ENCODE measurements at places on chromosomes 6 and 20.

DNA sequence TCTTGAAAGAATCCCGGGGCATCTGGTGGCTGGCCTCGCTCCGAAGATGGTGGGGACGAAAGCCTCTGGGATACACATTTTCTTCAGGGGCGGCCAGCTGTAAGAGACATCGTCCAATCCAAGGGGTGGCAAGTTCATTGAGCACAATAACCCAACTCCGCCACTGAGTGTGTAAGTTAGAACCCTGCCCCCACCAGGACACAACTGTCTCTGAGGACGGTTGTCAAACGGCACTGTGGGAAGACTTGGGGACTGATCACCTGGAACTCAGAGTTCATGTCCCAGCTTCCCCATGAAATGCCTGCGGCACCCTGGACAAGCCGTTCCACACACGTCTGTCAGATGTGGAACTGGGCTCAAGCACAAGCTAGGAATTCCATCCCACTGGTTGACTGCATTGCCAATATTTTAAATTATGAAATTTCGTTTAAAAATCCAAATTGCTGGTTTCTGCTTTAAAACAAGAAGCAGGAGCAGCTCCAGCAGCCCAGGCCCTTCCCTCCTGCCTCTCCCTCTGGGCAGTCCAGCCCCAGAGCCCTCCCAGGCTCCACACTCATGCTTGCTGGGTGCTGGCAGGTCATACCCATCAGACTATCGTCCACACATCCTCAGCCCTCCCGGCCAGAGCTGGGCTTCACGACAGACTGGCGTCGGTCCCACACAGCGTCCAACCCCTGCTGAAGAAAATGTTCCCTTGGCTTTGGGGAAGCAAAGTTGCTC lies 80.9 kb upstream of the AFDN start:
- DNase-seq, result no peak

DNA sequence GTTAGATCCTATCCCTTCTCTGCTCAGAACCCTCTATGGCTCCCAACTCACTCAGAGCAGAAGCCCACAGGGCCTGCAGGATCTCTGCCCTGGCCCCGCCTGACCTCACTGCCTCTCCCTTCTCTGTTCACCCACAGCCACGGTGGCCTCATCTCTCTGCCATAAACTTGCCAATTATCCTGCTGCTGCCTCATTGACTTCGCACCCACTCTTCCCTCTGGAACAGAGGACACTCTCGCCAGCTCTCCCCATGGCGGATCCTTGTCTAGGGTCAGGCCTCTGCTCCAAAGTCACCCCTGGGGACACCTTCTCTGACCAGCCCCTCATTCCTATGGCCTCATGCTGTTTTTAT lies 86.4 kb downstream of the CEBPB start:
- no peak for DNase-seq

- DNase-seq, result no peak
Observed at GRCh38 chr6:79717989-79718388, 86.9 kb downstream of the SH3BGRL2 start.

- peak; percentile 57 for DNase-seq
Observed at GRCh38 chr6:150006961-150007464, 18.3 kb downstream of the RAET1L start.

DNA sequence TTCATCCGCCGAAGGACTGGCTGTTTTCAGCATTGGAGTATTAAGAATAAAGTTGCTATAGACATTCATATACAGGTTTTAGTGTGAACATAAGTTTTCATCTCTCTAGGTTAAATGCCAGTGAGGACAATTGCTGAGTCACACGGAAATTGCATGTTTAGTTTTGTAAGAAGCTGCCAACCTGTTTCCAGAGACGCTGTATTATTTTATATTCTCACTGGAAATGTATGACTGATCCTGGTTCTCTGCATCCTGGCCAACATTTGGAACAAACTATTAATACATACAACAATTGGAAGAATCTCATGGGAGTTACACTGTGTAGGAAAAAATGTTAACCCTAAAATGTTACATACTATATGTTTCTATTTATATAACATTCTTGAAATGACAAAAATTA lies 16.7 kb upstream of the TGM6 start:
- DNase-seq, result no peak

- DNase-seq, result no peak
Observed at GRCh38 chr6:38794682-38795081, 79.6 kb downstream of the DNAH8 start.

DNA sequence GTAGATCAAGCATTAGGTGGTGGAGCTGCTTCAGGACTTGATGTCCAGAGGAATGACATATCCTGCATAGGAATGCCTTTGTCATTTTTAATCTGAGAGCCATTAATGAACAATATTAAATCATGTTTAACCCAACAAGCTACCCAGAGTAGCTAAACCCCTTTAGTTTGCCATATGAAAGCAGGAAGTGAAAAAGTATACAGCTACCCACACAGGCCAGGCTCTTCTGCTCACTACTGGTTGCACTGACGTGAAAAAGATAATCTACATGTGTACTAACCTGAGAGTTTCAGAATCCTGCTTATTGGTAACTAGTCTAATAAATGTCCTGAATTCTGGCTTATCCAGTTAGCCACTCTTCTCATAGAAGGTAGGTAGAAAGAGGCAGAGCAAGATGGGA lies 19.9 kb downstream of the GLYATL3 start:
- no peak for DNase-seq

GRCh38 chr6:91865889-91866288 lies 1279.0 kb upstream of the MAP3K7 start:
- DNase-seq, result no peak

GRCh38 chr20:16292226-16292880 lies 280.9 kb downstream of the KIF16B start:
- DNase-seq, result no peak

- no peak for DNase-seq
Observed at GRCh38 chr6:159874435-159874834, 16.4 kb upstream of the MAS1 start.

GRCh38 chr20:10304471-10305046 lies 85.9 kb downstream of the SNAP25 start:
- peak; percentile 66 for DNase-seq

DNA sequence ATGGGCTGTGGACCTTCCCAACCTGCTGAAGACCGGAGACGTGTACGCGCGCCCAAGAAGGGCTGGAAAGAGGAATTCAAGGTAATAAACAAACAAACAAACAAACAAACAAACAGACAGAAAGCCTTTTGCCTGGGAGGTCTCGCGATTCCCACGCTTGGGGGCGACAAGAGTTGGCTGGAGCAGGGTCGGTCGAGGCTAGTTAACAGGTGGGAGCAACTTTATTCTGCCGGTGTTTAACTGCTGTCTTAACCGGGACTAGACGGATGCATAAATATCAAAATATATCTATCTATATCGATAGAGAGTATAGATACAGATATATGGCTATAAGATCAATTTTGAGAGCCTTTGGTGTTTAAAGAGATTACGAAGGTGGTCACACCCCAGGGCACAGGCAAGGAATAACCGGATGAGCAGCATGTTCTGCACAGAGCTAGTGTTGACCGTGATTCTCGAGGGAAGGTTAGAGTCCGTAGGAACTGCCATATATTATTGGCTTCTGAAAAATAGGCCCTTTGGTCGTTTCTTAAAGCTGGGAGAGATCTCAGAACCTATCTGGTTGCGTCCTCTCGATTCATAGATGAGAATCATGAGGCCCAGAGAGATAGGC lies 514 bp downstream of the STMND1 start:
- no peak for DNase-seq
